ENCODE measurements at places on chromosomes 12 and 14.

DNA sequence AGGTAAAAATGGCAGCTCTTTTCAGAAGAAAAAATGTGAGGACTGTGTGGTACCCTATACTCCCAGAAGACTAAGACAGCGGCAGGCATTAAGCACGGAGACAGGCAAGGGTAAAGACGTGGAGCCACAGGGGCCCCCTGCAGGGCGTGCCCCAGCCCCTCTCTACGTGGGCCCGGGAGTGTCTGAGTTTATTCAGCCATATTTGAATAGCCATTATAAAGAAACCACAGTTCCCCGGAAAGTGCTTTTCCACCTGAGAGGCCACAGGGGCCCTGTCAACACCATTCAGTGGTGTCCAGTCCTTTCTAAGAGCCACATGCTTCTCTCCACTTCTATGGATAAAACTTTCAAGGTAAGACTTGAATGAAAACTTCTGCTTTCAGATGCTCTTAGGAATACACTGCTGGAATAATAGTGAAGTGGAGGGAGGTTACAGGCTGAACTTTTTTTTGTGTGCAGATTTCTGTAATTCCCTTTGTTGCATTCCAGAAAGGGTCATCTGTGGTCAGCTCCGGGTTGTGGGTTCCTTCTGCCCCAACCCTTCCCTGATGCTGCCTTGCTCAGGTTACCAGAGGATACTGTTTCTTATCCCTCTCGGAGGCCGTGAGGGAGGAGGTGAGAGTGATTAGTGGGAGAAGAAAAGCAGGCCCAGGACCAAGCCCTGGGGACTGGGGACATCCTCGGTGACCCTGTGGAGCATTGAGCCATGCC lies 58.4 kb downstream of the SLC25A47 start:
- no peak for DNase-seq

DNA sequence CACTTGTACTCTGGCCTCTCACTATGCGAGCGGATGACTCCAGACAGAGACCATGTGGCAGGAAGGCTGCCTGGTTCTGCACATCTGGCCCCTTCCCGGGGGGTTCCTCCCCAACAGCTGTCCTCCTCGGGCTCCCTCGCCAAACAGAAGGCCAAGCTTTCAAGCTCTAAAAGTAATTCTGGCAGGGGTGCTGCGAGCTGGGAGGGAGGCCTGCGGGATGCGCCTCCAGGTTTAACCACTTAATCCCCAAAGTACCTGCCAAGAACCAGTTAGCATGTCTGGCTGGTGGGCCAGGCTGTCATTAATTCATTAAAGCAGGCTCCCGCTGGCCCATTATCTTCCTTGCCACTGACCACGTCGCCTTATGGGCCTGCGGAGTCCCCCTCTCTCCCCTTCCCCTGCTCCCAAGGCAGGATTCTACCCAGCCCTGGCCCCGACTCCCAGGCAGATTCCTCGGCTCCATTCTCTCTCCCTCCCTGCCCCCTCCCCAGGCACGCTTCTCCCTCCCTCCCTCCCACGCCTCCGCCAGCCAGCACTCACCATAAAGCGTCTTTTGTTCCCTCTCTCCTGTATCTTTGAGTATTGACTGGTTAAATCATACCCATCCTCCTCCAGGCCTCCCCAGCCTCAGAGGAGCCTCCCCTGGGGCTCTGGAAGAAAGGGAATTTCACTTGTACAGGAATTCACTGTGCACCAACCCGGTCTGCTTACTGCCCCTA lies 4.9 kb downstream of the HRK start:
- DNase-seq = no peak

DNA sequence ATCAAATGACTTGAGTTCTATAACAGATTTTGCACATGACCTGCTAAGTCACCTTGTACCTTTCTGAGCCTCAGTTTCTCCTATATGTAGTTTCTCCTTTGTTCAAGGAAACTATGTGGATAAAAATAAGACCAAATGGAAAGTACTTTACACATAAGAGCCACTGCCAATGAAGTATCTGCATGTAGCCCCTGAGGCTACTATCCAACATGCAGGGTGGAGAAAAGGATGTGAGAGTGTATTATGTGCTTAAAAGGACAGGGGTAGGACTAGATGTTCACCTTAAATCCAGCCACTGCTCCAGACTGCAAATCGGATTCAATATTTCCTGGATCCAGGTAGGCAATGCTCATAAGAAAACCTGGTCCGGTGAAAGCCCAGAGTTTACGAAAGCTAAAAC lies 21.2 kb downstream of the SLC11A2 start:
- DNase-seq = no peak

- DNase-seq = no peak
Observed at GRCh38 chr14:85233756-85234155, 296.2 kb upstream of the FLRT2 start.

DNA sequence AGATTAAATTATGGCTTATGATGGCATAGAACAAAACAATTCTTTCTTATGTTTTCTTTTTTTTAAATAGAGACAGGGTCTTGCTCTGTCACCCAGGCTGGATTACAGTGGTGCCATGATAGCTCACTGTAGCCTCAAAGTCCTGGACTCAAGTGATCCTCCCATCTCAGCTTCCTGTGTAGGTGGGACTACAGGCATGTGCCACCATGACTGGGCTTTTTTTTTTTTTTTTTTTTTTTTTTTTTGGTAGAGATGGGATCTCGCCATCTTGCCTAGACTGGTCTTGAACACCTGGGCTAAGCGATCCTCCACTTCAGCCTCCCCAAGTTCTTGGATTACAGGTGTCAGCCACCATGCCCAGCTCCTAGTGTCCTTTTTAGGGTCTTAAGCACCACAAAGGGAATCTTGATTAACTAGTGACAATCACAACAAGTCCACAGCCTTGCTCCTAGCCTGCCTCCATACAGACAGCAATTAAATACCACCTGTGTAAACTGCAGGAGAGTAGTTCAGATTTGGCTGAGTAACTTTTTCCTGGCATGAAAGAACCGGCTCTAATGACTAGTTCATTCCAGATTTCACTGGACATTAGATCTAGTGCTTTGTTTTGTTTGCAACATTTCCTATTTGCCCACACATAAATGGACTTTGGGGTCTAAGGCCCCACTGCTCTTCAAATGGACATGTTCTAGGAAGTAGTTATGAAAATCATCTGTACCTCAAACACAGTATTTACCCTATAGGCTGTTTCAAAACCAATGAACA lies 61.6 kb downstream of the SH2B3 start:
- no peak for DNase-seq

DNA sequence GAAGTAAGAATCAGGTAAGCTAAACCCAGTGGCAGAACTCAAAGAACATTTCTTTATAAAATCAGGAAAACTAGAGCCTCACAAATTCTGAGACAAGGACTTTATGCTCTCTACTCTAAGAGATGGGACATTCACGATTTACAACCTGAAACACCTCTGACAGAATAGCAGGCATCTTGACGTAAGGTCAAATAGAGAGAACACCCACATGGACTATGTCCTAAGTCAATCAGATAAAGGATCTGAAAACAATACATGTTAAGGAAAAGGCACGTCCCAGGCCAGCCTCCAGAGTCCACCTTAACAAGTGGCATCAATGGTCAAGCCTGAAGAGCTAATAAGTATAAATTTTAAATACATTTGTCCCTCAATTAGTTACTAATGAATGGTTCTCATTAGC lies 39.9 kb upstream of the SYCP3 start:
- DNase-seq = no peak

GRCh38 chr12:59736786-59737185 lies 141.0 kb downstream of the SLC16A7 start:
- DNase-seq = no peak

DNA sequence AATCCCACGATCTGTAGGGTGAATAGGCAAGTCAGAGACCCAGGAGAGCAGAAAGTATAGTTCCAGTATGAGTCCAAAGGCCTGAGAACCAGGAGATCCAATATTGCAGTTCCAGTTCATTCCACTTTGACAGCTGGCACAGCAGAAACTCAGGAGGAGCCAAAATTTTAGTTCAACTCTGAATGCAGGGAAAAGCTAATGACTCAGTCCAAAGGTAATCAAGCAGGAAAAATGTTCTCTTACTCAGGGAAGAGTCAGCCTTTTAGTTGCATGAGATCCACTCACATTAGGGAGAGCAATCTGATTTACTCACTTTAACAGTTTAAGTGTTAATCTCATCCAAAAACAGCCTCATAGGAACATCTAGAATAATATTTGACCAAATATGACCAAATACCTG lies 130.2 kb upstream of the LRFN5 start:
- DNase-seq = no peak

- no peak for DNase-seq
Observed at GRCh38 chr14:36383767-36384431, 63.5 kb upstream of the MBIP start.

- no peak for DNase-seq
Observed at GRCh38 chr12:4003576-4003975, 130.4 kb upstream of the PARP11 start.
